Breast epithelium (tissue), 4 donors: ENCODE measurements at places on chromosomes 13 and 19.
A peak's percentile ranks its signal among the peaks of the same experiment; 100 is the strongest.

DNA sequence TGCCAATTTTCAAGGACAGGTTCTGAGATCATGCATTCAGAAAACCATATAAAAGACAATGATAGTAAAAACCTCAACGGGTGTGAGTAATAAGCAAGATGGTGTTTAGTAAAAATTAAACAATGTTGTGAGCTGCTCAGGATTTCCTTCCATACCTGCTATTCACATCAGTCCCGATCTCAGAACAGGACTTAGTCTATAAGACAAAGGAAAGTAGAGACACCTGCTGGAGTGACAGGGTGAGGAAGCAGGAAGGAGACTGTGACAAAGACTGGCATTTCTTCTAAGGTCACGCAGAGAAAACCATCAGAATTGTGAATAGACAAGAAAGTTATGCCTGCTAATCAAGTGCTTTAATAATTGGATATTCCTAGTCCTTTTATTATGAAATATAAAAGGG, 648.0 kb downstream of the DACH1 start:
- DNase-seq: no peak

- DNase-seq: no peak
Observed at GRCh38 chr13:85347251-85347650, 452.0 kb downstream of the SLITRK6 start.

GRCh38 chr13:92804346-92804745, 422.3 kb upstream of the GPC6 start:
- DNase-seq: no peak

GRCh38 chr19:54231077-54231931, 8.5 kb upstream of the LILRB3 start:
- peak; percentile 80 for DNase-seq

GRCh38 chr19:5632657-5633056, 9.8 kb downstream of the SAFB start:
- no peak for DNase-seq

DNA sequence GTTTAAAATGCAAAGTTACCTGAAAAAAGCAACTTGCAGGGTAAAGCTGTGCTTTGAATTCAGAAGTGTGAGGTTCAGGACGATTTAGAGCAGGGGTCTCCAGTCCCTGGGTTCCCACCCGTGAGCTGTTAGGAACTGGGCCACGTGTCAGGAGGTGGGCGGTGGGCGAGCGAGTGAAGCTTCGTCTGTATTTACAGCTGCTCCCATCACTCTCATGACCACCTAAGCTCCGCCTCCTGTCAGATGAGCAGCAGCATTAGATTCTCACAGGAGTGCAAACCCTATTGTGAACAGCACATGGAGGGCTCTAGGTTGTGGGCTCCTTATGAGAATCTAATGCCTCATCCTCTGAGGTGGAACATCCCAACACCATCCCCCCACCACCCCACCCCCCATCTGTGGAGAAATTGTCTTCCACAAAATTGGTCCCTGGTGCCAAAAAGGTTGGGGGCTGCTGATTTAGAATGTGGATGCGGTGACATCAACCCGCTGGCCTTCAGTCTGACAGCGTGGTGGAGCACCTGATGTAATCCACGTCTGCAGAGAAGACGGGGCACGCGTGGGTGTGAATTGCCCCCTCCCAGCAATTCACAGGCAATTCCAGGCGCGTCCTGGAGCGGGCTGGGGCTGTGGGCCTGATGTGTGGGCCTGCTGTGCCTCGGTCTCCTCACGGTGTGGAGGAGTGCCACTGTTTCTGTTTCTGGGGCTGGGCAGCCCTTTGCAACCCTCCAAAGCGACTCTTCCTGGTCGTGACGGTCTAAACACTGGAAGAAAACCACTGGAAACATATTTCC, 214.0 kb upstream of the SOX1 start:
- no peak for DNase-seq

- no peak for DNase-seq
Observed at GRCh38 chr19:7923295-7924191, 2.4 kb downstream of the CTXN1 start.

DNA sequence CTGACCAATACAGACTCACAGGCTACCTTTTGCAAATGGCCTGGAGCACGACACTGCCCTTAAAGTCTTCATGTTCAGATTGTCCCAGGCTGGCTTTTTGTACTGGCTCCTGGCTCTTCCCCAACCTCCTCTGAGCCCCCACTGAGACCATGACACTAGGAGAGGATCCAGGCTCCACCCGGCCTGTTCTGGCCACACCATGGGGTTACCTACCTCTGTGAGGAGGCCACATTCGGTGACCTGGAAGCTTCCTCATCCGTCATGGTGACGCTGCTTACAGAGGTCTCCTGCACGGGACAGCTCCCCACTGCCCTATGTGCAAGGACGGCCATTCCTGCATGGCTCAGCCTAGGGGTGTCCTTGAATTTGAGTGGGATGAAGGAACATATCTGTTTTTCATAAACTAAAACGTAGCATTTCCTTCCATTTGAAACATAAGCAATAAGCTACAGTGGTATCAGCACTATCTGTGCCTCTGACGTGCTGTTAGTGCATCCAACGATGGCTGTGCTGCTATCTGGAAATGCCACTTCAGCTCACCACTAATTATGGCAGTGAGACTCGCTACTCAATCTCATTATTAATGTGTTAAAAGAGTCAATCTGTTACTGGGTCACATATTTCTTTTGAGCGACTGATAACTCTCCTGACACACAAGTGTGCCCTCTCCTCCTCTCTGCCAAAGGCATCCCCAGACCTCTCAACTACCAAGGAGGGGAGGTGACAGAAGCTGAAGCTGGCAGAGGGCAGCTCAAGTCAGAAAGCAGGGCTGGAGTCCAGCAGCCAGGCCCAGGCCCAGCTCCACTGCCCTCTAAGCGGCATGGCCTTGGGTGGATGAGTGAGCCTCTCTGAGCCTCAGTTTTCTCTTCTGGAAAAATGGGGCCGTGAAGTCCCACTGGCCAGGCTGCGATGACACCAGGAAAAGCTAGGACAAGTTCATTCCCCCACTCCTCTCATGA, 29.6 kb downstream of the ELL start:
- no peak for DNase-seq

DNA sequence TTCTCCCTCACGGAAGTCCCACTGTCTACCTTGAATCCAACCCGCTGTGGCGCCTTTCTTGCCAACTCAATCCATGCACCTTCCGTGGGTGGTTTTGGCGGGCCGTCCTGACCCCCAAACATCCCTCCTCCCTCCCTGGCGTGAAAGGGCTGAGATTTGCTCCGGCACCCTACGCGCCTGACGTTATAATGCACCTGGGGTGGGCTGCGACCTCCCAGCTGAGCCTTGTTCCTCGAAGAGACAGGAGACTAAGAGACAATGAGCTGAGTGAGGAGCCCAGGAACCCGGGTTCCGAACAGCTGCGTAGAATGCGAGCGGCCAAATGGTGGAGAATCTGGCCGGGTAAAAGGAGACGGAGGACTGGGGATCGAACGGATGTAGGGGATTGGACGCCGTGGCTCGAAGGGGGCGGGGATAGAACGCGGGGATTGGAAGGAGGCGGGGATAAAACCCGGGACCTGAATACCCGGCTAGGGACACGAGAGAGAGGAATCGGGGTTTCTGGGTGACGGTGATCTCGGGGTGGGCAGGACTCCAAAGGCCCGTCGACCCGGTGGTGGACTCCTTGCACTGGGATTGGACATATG, at the start of gene CPT1C:
Gene CPT1C (plus strand): TSS at position 461 of the 587 bp plus-strand sequence. CDS start 1,137 bp downstream, outside the sequence.
- peak; percentile 83 for DNase-seq

GRCh38 chr13:102768909-102769308, 4.7 kb downstream of the TEX30 start:
- no peak for DNase-seq

GRCh38 chr19:45476304-45476703, 8.5 kb downstream of the FOSB start:
- no peak for DNase-seq
